ENCODE measurements at places on chromosomes 1 and 21. TPM values are rescaled to one million over a fixed set of nuclear protein-coding genes. Genes with fewer than 3 reads are reported as not detected.

TMPRSS15 gene
- total RNA-seq: 0.07 TPM

AUNIP gene
- 12.8 TPM for total RNA-seq

HUNK gene
- not detected for total RNA-seq

CCDC17 gene
- 0.94 TPM for total RNA-seq

OPRD1 gene
- 0.03 TPM for total RNA-seq

TMEM81 gene
- 1.8 TPM for total RNA-seq

CFAP107 gene
- total RNA-seq: not detected

ZNF695 gene
- total RNA-seq: 10.9 TPM

MMP23B gene
- not detected for total RNA-seq

CD1E gene
- not detected for total RNA-seq

SMIM12 gene
- 63.2 TPM for total RNA-seq

GNL2 gene
- 111 TPM for total RNA-seq

MFSD2A gene
- 0.37 TPM for total RNA-seq

OR13G1 gene
- not detected for total RNA-seq

UBASH3A gene
- not detected for total RNA-seq

SERPINC1 gene
- not detected for total RNA-seq

SPRR4 gene
- total RNA-seq: not detected

Measured in HT1080 (cell line).